ENCODE measurements at places on chromosomes 2 and 18. TPM values are rescaled to one million over a fixed set of nuclear protein-coding genes. Genes with fewer than 3 reads are reported as not detected.

Gene OR6B2
- total RNA-seq, result not detected

Gene DSC2
- 39.7 TPM for total RNA-seq

- H3K27ac ChIP-seq, result no peak overlapping the region
- DNase-seq, result no peak
- no peaks in the 10 kb centered on the region for H3K36me3 ChIP-seq
Observed at GRCh38 chr2:71716697-71717624, 263.6 kb downstream of the DYSF start.

DNA sequence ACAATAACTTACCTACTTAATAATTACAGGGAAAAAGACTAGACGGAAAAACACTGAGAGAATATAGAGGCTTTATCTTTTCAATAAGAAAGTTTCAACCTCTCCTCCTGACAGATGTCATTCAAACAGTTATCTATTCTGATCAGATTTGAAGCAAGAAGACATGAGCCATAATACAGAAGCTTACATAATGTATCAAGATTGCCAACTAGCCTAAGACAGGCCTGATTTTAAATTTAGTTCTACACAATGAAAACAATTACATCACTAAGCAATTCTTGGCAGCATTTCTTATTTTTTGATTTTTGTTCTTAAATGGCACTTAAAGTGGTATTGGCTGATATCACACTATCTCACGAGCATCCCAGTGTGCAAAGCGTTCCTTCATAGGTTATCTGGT lies 41.6 kb downstream of the GPR155 start:
- no peaks in the 10 kb centered on the region for H3K27me3 ChIP-seq
- H3K36me3 ChIP-seq, result no peaks in the 10 kb centered on the region
- H3K4me3 ChIP-seq, result no peak overlapping the region

GRCh38 chr18:23824240-23824639 lies 135.0 kb downstream of the LAMA3 start:
- peaks cover 5% of the 10 kb centered on the region for H3K4me1 ChIP-seq
- H3K36me3 ChIP-seq, result no peaks in the 10 kb centered on the region

- no peaks in the 10 kb centered on the region for H3K36me3 ChIP-seq
- no peak for DNase-seq
- H3K27me3 ChIP-seq, result no peaks in the 10 kb centered on the region
Observed at GRCh38 chr2:121175326-121175725, 109.7 kb downstream of the TFCP2L1 start.

DNA sequence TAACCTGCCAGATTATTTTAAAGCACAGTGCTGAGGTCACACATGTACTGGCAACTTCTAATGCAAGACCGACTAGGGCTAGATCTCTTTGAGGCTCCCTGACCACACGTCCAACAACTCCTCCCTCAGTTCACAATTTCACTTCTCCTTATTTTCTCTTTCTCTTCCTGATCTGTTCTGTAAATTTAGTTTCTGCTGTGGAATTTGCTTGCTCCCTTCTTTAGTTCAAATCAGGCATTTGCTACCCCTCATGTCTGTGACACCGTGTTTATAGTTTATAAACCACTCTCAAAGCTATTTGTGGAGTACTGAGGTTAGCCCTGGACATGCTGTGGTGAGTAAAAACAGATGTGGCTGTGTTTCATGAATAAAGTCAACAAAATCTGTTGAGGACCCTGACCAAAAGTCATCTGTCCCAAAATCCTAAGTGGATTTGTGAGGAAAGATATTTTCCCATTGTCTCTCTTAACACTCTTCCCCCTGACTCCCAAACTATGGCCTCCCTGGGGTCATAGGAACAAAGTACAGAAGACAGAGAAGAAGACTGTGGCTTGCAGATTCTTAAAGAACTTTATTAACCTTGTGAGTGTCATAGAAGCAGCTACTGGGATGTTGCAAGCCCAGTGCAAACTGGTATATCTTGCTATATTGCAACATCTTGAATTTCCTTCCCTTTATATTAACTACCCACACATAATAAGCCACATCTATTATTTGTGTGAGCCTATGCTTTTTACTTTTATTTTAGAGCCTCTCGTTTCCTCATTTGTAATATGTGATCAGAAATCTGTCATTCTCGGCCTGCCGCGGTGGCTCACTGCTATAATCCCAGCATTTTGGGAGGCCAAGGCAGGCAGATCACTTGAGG lies 3.5 kb upstream of the NAGK start:
- no peaks in the 10 kb centered on the region for H3K36me3 ChIP-seq
- no peak overlapping the region for H3K27ac ChIP-seq
- H3K4me3 ChIP-seq, result no peak overlapping the region
- peaks cover 2% of the 10 kb centered on the region for H3K4me1 ChIP-seq

Gene TUBA3E
- total RNA-seq, result not detected

DNA sequence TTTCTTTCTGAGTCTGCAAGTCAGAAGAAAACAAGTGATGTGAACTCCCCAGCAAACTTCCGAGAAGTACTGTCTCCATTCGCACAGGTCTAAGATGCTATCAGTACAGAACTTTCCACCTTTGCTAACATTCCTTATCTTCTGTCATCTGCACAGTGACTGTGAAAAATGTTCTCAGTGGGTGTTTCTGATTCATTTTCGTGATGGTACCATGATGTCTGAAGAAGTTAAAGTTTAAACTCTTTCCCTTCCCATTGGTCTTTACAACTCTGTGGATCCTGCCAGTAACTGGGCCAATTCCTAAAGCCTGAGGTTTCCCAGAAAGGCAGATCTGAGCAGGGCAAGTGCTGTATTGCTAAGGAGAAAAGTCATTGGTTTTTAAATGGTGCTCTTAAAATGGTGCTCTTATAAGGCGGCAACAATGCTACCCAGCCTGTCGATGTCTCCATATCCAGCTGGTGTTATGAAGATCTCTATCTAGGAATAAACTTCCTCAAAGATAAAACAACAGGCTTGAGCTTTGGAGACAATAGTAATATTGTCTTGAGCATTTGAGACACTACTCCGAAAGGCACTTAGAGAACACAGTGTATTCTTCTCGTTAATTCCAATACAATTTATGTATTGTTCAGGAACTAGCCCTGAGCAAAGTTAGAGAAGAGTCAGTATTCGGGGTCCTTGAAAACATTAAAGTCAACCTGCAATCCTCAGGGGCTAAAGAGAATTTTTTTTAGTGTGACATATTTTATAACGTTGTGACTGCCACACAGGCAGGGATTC lies 232.3 kb downstream of the OSR1 start:
- no peak overlapping the region for H3K4me3 ChIP-seq
- H3K27ac ChIP-seq, result no peak overlapping the region
- DNase-seq, result no peak
- no peaks in the 10 kb centered on the region for H3K36me3 ChIP-seq
- H3K27me3 ChIP-seq, result no peaks in the 10 kb centered on the region

DNA sequence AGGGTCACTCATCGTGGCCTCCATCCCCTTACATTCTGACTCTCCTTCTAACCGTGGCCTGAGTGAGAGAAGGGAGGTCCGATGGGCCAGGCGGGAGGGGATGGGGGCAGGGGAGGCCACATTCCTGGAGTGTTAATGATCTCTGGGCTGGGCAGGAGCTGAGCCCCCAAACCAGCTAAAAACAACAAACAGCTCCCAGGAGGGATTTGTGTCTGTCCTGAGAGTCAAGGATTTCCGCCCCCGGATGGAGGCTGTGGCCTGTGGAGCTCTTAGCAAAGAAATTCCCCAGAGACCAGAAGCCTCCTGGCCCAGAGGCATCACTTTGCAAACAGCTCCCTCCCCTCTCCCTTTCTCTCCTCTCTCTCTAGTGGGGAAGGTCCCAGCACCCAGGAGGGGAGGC lies 23.5 kb downstream of the EMX1 start:
- H3K4me1 ChIP-seq, result peaks cover 22% of the 10 kb centered on the region
- no peaks in the 10 kb centered on the region for H3K36me3 ChIP-seq
- H3K27me3 ChIP-seq, result no peaks in the 10 kb centered on the region
- no peak overlapping the region for H3K27ac ChIP-seq

- no peaks in the 10 kb centered on the region for H3K36me3 ChIP-seq
- no peak for DNase-seq
- peaks cover 3% of the 10 kb centered on the region for H3K4me1 ChIP-seq
- H3K27me3 ChIP-seq, result no peaks in the 10 kb centered on the region
- no peak overlapping the region for H3K27ac ChIP-seq
- no peak overlapping the region for H3K4me3 ChIP-seq
Observed at GRCh38 chr2:206480161-206480560, 36.8 kb downstream of the ADAM23 start.

DNA sequence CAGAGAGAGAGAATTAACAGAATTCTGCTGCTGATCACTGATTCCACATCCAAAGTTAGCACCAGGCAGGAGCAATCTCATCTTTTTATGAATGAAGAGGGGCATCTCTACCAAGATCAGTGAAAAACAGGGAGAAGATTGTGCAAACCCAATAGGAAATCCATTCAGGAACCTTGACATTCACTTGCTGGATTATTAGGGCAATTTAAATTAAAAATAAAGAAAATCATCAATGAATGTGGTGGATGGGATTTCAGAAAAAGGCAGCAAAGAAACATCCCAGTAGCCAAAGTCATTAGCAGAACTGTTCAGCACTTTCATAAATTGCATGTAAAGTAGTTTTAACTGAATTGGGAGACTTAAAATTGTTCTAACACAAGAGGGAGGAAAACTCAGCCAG lies 423.2 kb downstream of the TGIF1 start:
- H3K4me1 ChIP-seq, result no peaks in the 10 kb centered on the region
- no peak overlapping the region for H3K4me3 ChIP-seq
- no peaks in the 10 kb centered on the region for H3K36me3 ChIP-seq
- no peak for DNase-seq
- no peaks in the 10 kb centered on the region for H3K27me3 ChIP-seq

DNA sequence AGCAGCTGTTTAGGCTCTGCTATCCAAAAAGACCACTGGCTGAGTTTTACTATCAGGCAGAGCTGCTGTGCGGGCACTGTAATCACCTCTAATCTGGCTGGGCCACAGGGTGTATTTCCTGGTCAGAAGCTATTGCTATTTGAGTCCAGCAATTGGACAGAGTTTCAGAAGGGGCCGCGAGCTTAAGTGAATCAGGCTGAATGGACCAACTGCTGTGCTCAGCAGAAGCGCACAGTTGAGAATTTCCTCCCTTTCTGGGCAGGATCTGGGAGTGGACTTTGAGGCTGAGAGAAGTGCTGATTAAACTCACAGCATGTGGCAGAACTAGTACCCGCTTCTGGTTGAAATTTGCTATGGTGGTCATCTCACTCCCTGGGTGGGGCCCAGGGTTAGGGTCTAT lies 251.8 kb downstream of the INSIG2 start:
- no peaks in the 10 kb centered on the region for H3K4me1 ChIP-seq
- H3K27me3 ChIP-seq, result no peaks in the 10 kb centered on the region
- DNase-seq, result no peak
- H3K27ac ChIP-seq, result no peak overlapping the region
- H3K4me3 ChIP-seq, result no peak overlapping the region

Gene TNFAIP6
- total RNA-seq, result 2.0 TPM

DNA sequence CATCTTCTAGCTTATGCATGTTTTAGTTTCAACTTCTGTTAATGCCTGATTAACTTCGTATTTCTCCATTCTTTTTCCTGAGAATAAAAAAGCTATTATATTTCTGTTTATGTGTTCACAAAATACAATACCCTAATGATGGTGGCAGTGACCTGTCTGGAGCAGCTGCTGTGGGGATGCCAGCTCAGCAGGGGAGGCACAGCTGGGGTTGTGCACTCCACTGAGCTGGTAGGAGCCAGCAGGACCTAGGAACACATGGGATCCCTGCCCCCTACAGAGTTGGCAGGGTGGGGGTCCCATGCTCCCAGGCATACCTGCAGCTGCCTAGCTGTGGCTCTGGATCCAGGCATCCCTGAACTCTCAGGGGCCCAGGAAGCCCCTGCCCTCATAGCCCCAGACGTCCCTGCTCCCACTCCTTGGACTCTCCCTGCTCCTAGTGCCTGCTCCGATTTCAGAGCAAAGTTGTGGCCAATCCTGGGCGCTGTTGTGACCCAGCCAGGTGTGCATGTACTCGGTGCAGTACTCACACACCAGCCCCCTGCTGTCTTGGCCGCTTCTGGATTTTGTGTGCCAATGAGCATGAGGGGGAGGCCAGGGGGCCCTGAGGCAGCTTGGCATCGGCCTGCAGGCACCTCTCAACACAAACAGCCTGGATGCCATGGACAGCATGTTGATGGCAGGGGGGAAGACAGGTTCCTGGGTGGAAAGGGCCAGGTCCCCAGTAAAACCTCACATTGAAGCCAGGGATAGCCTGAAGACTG lies 546.0 kb downstream of the ZNF804A start:
- H3K4me3 ChIP-seq, result no peak overlapping the region
- H3K36me3 ChIP-seq, result no peaks in the 10 kb centered on the region
- H3K4me1 ChIP-seq, result no peaks in the 10 kb centered on the region
- no peak overlapping the region for H3K27ac ChIP-seq
- H3K27me3 ChIP-seq, result no peaks in the 10 kb centered on the region

All from H1 (cell line).